ENCODE measurements at places on chromosomes 3 and 15.

- DNase-seq = no peak
Observed at GRCh38 chr3:60336061-60336460, 915.2 kb downstream of the FHIT start.

DNA sequence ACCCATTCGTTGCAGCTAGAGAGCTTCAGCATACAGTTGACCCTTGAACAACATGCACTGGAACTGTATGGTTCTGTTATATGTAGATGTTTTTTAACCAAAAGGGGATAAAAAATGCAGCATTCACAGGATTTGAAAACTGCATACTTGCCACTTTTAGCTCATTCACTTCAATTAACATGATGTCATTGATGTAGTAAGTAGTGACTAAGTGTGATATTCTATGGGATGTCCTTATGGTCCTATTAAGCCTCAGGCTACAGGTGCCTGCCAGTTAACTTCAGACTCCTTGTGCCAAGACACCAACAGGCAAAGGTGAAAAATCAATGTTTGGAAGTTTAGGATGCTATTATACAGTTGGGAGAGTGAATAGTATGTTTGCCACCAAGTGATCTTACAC, 553.6 kb upstream of the NECTIN3 start:
- no peak for DNase-seq

GRCh38 chr15:90036806-90037510, 35.8 kb downstream of the ZNF710 start:
- DNase-seq = no peak

DNA sequence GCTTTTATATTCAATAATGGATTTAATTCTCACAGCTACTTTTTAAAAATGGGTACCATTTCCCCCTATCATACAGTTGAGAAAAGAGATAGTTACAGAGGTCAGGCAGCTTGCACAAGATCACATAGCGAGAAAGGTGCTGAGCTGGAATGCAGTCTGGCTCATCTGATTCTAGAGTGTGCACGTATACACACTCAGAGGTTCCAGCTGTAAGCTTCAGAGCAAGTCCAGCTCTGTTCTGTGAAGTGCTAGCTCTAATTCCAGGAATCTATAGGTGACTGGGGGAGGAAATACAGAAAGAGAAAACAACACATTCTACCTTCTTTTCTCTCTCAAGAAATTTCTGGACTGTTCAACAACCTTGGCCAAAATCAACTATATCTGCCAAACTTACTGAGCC, 318.7 kb downstream of the FOXP1 start:
- DNase-seq = no peak

- no peak for DNase-seq
Observed at GRCh38 chr15:80105193-80105592, 45.7 kb downstream of the ZFAND6 start.

DNA sequence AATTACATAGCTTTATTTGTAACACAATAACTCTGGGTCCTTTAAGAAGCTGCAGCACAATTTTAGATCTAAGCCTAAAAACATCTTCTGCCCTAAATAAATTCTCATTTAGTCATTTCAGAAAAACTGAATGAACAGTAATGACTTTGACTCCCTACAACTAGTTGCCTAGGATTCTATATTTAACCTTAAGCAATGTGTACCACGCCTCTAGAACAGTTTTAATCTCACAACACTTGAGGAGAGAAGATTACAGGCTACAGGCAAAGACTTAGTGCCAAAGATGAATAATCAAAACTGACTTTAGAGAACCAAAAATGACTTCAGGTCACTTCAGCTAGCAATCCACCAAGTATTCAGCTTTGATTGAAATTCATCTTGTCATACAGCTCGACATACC, 192.8 kb downstream of the ULK4 start:
- no peak for DNase-seq

GRCh38 chr3:8518138-8518537, 16.5 kb downstream of the LMCD1 start:
- DNase-seq = peak; percentile 58

DNA sequence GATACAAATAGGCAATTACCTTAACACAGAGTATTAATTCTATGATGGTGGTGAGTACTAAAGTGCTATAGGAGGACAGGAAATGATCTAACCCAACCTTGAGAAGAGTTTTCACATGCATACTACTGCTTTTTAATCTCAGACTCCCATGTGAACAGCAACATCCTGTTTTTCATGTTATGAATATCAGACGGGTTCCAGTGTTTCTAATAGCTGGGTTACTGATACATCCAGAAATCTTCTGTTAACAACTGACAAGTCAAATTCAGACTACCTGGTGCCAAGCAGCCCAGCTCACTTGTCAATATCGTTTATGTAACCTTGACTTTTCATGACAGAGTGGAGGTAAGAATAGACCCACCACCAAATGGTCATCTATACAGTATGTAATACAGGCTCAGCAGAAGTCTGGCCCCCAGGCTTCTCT, 220.2 kb upstream of the COL8A1 start:
- DNase-seq = no peak

- DNase-seq = peak; percentile 58
Observed at GRCh38 chr3:27216955-27217552, 152.1 kb downstream of the NEK10 start.

DNA sequence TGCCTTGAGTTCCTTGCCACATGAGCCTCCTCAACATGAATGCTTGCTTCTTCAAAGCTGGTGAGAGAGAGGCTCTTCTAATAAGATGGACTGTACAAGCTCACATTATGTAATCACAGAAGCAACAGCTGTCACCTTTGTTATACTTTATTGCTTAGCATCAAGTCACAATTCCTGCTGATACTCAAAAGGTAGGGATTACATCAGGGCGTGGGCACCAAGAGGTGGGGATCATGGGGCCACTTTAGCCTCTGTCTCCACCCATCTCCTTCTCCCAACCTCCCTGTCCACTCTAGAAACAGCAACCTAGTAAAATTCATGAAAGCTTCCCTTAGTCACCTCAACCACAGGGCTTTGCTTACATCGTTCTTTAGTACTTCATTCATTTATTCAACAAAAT, 95.9 kb downstream of the FAM43A start:
- no peak for DNase-seq

GRCh38 chr3:126523745-126524428, at the start of gene CHST13:
Gene CHST13, plus strand, starts transcription at chr3:126524155. Its CDS starts 178 bp downstream, at chr3:126524333.
- DNase-seq = peak; percentile 76

- no peak for DNase-seq
Observed at GRCh38 chr15:61951949-61952348, 108.3 kb downstream of the VPS13C start.

- peak; percentile 12 for DNase-seq
Observed at GRCh38 chr15:33226559-33227181, 32.2 kb upstream of the FMN1 start.

GRCh38 chr3:9158865-9159630, 90.4 kb downstream of the SRGAP3 start:
- DNase-seq = no peak

DNA sequence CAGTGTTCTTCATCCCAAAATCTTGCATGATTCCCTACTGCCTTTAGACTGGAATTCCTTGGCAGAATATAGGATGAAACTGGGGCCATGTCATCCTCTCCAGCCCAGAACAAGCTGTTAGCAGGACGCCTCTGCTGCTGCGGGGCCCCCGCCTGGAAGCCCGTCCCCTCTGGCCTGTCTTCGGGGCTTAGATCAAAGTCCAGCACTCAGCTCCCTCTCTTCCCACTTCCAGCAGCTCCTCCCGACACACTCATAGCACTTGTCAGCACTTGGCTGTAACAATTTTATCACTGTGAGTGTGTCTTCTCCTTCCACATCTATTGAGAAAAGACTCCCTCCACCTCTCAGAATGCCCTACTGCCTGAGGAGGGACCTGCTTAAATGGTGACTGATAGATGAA, 112.0 kb upstream of the HACD2 start:
- DNase-seq = no peak

- no peak for DNase-seq
Observed at GRCh38 chr15:97652700-97653167, 307.8 kb upstream of the ARRDC4 start.

DNA sequence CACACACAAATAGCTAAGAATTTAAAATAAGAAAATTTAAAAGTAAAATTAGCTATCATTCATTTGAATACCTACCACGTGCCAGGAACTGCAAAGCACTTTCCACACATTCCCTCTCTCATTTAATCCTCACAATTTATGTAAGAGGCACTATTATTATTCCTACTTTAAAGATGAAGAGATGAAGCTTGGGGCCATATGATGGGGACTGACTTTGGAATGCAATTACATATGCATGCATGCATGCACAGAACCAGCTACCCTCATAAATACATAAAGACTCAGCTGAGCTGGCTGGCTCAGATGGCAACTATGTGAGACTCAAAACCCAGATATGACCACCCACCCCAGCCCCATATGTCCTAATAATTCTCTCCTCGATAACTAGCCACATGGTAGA, 31.7 kb upstream of the THUMPD3 start:
- no peak for DNase-seq

DNA sequence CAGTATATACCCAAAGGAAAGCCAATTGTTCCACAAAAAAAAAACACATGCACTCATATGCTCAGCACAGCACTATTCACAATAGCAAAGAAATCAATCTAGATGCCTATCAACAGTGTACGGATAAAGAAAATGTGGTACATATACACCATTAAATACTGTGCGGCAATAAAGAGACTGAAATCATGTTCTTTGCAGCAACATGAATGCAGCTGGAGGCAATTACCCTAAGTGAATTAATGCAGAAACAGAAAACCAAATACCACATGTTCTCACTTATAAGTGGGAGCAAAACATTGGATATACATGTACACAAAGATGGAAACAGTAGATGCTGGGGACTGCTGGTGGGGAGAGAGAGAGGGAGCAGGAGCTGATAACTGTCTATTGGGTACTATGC, 124.2 kb upstream of the AADACL2 start:
- no peak for DNase-seq

GRCh38 chr15:76823890-76824289, 81.2 kb downstream of the SCAPER start:
- DNase-seq = no peak

GRCh38 chr3:46453526-46454208, 11.0 kb downstream of the LTF start:
- no peak for DNase-seq

- DNase-seq = no peak
Observed at GRCh38 chr3:67468511-67468910, 185.9 kb downstream of the SUCLG2 start.

DNA sequence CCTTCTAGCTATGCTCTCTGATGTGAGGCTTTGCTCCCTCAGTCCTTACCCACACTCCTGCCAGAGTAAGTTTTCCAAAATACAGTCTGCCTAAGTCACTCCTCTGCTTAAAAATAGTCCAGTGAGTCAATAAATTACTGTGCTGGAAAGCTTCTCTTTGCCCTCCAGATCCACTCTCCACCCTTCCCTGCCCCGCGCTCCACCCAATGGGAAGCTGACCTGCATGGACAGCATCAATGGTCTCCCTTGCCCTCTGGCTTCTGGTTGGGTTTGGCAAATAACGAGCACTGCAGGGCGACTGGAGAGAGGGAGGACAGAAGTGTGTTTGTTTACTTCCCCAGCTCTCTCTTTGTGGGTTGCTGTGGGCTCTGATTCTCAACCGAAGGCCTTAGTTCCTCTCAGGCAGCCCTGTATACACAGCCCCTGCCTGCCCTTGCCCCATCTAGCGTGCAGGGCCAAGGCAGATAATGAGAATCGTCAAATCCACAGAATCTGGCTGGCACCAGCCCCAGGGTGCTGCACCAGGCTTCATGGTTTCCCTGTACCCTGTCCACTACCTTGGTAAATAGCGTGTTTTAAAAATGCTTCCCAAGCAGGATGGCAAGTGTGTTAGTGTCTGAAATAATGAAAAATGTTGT, 110.4 kb downstream of the ADAMTSL3 start:
- no peak for DNase-seq

DNA sequence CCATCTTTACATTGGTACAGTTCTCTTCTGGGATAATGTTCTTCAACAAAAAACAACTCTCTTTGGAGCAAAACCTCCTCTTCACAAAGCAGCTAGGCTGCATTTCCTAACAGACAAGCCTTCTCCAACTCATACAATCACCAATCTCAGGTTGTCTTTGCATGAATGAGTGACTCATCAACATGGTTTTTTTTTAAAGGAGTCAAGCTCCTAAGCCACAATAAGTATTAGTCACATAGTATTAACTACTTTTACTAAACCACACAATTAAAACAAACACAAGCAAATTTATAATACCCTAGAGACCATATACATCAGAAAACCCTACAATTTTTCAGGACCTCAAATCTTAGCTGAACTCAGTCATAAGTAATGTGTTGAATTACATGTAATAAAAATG, 137.4 kb downstream of the TBC1D5 start:
- DNase-seq = peak; percentile 44

- DNase-seq = peak; percentile 86
Observed at GRCh38 chr3:38138349-38139190, at the start of gene MYD88. Gene MYD88, plus strand, starts transcription at chr3:38138661. Its CDS starts 40 bp downstream, at chr3:38138701.

GRCh38 chr3:134696155-134696554, 45.3 kb upstream of the KY start:
- no peak for DNase-seq

- no peak for DNase-seq
Observed at GRCh38 chr3:31936420-31937060, 44.5 kb downstream of the OSBPL10 start.

GRCh38 chr15:74889390-74889882, 406 bp upstream of the MPI start:
- peak; percentile 10 for DNase-seq

DNA sequence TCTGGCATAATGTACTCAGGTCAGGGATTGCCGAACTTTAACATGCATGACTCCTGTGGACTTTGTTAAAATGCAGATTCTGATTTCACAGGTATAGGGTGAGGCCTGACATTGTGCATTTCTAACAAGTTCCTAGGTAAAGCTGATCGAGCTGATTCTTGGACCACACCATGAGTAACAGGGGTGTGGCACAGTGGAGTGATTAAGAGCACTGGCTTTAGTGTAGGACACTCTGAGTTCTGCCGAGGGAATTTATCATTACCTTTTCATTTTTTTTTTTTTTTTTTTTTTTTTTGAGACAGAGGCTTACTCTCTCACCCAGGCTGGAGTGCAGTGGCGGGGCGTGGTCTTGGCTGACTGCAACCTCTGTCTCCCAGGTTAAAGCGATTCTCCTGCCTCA, 169.3 kb downstream of the ADAMTS9 start:
- no peak for DNase-seq

- no peak for DNase-seq
Observed at GRCh38 chr15:78437107-78437761, 782 bp upstream of the IREB2 start.

DNA sequence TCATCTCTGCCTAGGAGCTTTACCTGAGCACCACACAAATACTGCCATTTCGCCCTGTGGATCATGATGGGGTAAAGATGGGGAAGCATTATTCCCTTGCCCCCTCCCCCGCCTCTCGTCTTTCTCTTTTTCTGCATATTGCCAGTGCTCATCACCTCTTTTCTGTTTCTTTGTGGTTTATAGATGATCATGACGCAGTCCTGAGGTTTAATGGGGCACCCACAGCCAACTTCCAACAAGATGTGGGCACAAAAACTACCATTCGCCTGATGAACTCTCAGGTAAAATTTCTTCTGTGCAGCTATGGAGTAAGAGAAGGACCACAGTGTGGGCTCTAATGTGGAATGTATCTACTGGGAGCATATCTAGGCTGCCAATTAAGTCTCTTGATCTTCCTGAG, 88.2 kb downstream of the RPL39L start:
- no peak for DNase-seq

Data from adipocyte (in vitro differentiated cells).